ENCODE measurements at places on chromosomes 3 and 15. TPM values are rescaled to one million over a fixed set of nuclear protein-coding genes. Genes with fewer than 3 reads are reported as not detected.

Gene STARD5
- total RNA-seq, result 2.2 TPM

- DNase-seq, result no peak
Measured at GRCh38 chr15:25717127-25717456, 146.0 kb downstream of the ATP10A start.

GRCh38 chr3:113274425-113275257 is 63.3 kb downstream of the BOC start:
- no peak for DNase-seq

DNA sequence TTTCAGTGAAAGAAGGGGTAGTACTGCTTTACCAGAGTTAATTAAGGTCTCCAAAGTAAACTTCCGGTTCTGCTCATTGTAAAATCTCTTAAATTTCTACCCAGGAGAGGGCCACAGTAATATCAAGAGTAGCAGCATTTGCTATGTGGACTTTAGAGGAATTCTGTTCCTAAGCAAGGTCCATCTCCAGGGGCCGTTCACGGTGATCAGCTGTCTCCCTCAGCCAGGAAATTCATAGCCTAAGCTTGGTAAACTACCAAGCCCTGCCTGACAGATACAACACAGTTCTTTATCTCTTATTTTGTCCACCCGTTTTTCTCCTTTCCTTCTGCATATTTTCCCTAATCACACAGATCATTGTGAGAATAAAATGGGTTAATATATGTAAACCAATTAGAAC is 2.3 kb downstream of the DUT start:
- DNase-seq, result no peak

GRCh38 chr3:184676927-184677326 is 34.9 kb downstream of the MAGEF1 start:
- DNase-seq, result no peak

GRCh38 chr3:166472015-166472414 is 634.8 kb upstream of the BCHE start:
- no peak for DNase-seq
